Hematopoietic multipotent progenitor cell treated with erythropoietin and hydrocortisone succinate and interleukin-3 and kit ligand, for 6 days (in vitro differentiated cells): ENCODE measurements at places on chromosomes 5 and 9.
A peak's percentile ranks its signal among the peaks of the same experiment; 100 is the strongest.

GRCh38 chr5:132825834-132826391, 4.5 kb downstream of the SHROOM1 start:
- DNase-seq: no peak

GRCh38 chr9:126494264-126494663, 119.5 kb upstream of the LMX1B start:
- DNase-seq: no peak

DNA sequence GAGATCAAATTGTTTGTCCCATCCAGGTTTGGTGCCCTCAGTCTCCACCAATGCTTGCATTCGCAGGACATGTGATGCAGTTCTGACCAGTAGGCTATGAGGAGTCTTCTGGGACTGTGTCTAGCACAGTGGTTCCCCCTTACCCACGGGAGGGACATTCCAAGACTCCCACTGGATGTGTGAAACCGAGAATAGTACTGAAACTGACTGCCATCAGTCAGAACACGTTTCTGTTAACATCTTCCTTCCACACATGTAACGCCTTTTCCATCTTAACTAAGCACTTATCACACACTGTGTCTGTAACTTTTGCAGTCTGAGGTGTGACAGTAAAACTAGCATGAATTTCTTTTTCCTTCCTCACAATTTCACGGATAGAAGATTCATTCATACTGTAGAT, 74.7 kb downstream of the PTTG1 start:
- no peak for DNase-seq

DNA sequence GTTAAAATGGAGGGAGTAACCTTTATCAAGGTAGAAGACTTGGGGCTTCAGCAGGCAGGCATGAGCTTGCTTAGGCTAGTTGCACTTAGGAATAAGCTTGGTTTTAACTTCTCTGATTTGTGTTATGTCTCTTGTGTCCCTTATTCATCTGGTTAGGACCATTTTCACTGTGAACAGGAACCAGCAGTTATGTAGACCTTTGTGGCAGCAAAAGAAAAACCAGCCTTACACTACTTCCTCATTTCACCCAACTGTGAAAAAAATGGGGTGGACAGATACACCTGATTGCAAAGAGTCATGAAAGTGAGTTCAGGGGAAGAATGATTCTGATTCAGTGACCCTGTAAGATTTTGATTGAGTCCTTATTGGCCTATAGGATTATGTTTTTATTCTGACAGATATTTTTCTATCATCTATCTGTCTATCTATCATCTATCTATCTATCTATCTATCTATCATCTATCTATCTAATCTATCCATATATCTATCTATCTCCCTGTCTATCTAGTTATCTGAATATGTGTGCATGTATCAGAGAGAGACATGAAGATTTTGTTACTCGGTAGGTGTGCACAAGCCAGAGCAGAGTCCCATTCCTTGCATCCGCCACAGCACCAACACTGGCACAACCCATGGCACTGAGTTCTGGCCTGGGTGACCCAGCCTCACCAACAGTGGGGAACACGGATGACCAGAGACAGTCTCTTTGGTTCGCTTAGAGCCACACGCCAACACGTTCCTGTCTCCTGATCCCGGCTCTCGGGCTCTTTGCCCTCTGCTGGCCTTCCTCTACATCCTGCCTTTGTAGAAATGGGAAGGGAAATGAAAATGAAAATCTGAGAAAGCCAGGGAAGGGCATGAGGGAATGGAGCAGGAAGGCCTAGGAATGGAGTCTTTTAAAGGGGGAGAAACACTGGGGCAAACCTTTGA, 1.3 kb upstream of the ZNF366 start:
- DNase-seq: peak; percentile 59

DNA sequence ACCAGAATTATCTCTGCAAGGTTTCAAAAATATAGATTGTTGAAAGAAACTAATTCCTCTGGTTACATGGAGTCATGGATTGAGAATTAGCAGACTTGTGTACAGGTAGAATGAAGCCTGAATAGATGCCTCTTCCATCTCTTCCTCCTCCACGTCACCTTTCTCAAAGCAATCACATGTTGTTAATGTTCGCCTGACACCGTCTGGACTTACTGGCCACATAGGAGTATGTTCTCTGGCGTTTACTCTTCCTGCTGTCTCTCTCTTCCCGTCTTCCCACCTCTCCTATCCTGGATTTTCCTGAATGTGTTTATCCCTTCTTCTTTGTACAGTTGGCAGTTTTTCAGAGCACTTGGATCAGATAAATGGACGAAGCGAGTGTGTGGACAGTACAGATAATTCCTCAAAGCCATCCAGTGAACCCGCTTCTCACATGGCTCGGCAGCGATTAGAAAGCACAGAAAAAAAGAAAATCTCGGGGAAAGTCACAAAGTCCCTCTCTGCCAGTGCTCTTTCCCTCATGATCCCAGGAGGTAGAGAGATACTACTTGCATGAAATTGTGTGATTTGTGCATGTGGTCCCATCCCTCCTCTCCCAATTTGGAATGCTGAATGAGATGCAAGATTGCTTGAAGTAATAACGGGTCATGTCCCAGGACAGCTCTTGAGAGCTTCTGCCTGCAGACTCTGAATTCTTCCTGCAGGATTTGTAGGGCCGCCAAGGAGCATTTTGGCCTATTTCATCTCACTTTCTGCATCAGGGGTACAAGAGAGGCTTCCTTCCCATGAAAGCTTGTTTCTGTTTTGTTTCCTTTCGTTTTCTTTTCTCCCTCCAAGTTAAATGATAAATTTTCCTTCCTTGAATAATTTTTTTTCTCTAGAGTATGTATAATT, 47.3 kb downstream of the CD180 start:
- DNase-seq: no peak

GRCh38 chr5:50302815-50303490, 138.1 kb downstream of the EMB start:
- no peak for DNase-seq

- no peak for DNase-seq
Observed at GRCh38 chr5:148653291-148653835, 964 bp downstream of the HTR4 start.

GRCh38 chr5:103808464-103809106, 246.0 kb upstream of the NUDT12 start:
- peak; percentile 62 for DNase-seq

GRCh38 chr5:24401773-24402172, 243.0 kb downstream of the CDH10 start:
- DNase-seq: peak; percentile 17

GRCh38 chr9:120387257-120388002, 192.5 kb downstream of the CDK5RAP2 start:
- DNase-seq: no peak

- DNase-seq: no peak
Observed at GRCh38 chr5:83467371-83468035, 4.0 kb upstream of the VCAN start.

DNA sequence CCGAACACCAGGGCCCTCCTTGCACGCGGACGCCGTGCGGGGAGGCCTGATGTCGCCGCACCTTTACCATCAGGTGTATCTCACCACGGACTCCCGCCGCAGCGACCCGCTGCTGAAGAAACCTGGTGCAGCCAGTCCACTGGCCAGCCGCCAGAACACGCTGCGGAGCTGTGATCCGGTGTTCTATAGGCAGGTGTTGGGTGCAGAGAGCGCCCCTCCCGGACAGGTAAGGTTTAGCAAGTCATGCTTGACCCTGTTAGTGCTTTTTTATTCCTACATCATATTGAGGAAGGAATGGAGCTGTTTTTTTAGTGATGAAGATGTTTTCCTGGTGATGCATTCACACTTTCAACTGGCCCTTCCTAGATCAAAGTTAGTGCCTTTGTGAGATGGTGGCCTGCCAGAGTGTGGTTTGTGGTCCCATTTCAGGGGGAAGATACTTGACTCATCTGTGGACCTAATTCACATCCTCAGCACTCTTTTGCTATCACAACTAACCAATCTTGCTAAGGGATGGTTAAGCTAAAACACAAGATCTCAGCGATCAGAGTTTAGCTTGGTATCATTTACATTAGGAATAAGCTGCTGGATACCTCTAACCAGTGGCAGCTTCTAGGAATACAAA, 2.7 kb downstream of the PCDHGC3 start:
- DNase-seq: no peak

DNA sequence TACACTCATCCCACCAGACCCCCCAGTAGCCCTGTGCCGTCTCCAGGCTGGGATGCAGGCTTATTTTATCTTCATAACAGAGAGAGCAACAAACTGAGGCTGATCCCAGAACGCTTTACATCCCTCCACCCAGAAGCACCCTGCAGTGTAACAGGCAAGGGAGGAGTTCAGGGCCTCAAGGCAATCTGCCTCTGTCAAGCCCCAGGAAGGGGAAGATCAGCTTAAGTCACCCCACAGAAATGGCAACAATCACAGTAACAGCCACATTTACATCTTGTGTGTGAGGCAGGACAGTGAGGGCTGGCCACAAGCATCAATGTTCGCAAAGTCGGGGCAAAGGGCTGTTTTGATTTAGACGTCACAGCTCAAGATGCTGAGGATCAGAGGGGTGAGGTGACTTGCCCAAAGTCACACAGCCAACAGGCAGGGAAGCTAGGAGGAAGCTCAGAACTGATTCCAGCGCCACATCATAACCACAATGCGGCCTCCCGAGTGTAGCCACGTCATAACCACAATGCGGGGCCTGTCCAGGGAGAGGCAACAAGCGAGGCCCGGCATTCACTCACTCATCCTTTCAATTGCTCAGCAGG, 14.4 kb downstream of the STK10 start:
- peak; percentile 63 for DNase-seq

DNA sequence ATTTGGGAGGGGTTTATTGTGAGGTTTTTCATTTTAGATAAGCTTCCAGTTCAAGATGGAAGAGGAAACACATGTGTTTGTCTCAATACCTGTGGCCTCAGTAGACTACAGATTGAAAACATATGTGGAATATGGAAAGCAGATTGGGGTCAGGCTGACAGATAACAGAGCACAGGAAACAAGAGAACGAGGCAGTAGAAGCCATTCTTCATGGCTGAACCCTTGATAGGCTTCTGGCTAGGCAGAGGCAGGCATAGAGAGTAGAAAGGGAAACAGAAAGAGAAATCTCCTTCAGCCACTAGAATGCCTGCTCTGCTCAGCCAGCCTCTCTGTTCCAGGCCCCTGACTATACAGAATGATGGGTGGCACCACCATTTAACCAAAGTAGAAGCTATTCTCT, 152.5 kb downstream of the MUSK start:
- no peak for DNase-seq
